ENCODE measurements at places on chromosomes 4 and X.

DNA sequence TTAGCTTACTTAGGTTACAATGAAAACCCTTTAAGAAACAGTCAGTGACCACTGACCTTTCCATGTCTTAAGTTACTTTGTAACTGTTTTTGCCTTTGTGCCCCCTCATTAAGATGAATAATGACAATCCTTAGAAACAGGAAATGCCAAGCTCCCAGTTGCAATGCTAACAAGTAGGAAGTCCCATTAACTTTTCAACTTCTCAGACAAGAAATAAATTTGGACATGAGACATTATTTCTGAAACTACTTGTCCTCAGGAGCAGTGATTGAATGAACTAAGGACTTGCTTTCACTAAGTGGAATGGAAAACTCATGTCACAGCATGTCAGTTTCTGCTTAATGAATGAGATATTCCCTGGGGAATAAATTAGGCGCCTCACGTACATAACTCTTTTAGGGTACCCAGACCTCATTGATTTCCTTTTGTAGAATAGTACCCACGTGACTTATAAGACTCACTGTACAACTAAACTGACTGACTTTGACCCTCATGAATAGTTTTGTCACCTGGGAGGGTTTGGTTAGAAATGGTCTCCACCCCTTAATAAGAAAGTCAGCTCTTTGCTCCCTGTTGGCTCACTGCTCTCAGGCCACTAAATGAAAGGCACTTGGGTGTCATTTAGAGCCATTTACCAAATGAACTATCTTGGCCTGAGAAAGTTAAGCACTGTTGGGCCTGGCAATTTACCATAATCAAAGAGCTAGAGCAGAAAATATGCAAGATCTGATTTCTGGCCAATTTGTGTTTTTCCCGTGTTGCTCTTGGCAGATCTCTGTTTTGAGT lies 383.9 kb downstream of the RPA4 start:
- DNase-seq = no peak

- no peak for DNase-seq
These were observed 24.9 kb upstream of the OCIAD2 start for GRCh38 chr4:48931459-48931858.

DNA sequence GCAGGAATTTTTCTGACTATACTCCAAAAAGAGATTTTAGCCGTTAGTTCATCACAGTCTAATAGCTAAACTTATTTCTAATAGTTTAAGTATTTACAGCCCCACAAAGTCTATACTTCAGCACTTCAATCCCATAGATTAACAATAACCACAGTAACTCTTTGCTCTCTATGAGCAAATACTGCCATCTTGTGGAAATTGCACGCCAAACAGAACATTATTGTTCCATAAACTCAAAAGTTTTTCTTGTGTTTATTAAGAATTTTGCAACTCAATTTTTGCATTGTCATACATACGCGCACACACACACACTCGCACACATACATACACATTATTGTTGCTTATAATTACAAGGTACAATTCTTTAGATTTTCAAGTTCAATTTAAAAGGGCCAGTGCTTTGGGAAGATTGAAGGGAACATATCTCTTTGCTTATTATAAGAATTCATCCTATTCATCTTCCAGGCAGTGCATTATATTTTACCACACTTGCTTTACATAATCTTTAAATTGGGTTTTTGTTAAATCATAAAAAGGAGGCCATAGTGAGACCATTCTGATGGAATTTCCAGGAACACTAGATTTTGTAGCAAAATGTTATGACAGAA lies 63.8 kb upstream of the ATOH1 start:
- peak; percentile 57 for DNase-seq

GRCh38 chr4:2243681-2244380 lies 1.9 kb upstream of the HAUS3 start:
- DNase-seq = peak; percentile 29

- no peak for DNase-seq
These were observed 69.5 kb downstream of the SHROOM2 start for GRCh38 chrX:9855561-9856283.

- DNase-seq = no peak
These were observed 60.4 kb downstream of the SHROOM2 start for GRCh38 chrX:9846631-9847030.

DNA sequence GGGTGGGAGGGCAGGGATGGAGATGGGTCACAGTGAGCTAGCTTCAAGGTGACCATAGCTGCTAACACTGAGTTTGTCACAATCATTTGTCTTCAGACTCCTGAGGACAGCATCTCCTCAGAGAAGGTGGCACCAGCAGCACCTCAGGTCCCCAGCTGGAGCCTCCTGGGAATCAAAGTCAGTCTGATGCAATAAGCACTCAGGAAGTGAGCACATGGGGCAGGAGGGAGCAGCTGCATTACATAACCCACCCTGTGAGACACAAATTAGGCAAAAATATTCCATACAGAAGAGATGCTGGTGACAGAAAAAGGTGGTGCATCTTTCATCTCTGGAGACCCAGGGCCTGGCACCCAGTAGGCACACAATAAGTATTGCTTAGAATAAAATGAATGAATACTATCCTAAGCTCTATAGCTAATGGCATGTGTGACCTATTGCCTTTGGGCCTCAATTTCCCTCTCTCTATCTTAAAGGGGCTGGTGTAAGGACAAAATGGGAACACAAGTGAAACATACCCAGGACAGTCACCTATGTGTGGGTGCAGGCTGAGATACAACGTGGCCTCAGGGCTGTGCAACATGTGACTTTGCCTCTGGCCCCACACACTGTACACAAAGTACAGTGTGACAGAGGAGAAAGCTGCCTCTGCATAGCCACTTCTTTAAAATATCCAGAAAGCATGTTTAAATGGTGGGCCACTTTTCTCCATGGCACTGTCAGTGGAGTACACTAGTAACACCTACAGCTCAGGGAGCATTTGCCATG lies 37.1 kb downstream of the SLC39A8 start:
- no peak for DNase-seq

GRCh38 chrX:142149919-142150318 lies 55.2 kb downstream of the MAGEC2 start:
- DNase-seq = no peak

- DNase-seq = peak; percentile 45
These were observed 30.9 kb downstream of the CD38 start for GRCh38 chr4:15809058-15809457.
